ENCODE measurements at places on chromosomes 2 and 18.

- no peak for DNase-seq
Measured at GRCh38 chr18:2114765-2115164, 456.5 kb downstream of the METTL4 start.

GRCh38 chr18:32093523-32093922, 1.8 kb downstream of the RNF138 start:
- no peak for DNase-seq

DNA sequence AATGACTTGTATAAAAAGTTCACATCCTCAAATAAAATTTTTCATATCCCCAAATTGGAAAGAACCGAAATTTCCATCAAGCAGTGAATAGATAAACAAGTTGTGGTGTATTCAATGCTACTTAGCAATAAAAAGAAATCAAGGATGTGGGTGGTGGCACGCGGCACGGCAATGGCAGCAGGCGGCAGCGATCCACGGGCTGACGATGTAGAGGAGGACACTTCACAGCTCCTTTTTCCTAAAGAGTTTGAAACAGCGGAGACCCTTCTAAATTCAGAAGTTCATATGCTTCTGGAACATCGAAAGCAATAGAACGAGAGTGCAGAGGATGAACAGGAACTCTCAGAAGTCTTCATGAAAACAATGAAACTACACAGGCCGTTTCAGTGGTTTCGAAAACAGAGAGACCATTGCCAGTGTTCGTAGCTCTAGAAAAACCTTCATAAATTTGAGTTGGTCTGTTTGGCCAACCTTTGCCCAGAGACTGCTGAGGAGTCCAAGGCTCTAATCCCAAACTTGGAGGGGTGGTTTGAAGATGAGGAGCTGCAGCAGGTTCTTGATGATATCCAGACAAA, 9.8 kb upstream of the IL36A start:
- DNase-seq = no peak

GRCh38 chr2:88813612-88814011, 122.1 kb downstream of the RPIA start:
- DNase-seq = no peak

DNA sequence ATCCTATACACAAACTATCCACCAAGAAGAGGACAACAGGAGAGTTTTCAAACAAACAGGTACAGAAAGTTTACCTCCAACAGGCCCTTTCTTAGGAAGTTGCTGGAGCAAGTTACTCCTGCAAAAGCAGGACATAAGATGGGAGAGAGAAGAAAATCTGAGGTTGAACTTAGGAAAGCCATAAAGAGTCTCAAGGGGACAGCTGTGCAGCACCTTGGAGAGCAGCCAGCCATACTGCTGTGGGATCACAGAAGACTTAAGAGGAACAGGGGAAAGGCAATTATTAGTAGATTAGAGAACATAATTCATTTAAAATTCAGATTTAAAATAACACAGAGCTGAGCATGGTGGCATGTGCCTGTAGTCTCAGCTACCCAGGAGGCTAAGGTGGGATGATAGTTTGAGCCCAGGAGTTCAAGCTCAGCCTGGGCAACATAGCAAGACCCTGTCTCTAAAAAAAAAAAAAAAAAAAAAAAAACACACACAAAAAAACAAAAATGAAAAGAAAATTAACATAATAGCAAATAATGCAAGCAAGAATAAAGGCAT, 148.1 kb upstream of the SIX3 start:
- DNase-seq = no peak

GRCh38 chr2:174608866-174609214, 11.2 kb upstream of the WIPF1 start:
- no peak for DNase-seq
